CD8-positive, alpha-beta T cell (primary cell): ENCODE measurements at places on chromosomes 13 and 19.

- no peak for DNase-seq
Observed at GRCh38 chr13:75417012-75417384, 65.0 kb downstream of the TBC1D4 start.

- DNase-seq, result no peak
Observed at GRCh38 chr13:22276616-22277015, 605.7 kb downstream of the FGF9 start.

DNA sequence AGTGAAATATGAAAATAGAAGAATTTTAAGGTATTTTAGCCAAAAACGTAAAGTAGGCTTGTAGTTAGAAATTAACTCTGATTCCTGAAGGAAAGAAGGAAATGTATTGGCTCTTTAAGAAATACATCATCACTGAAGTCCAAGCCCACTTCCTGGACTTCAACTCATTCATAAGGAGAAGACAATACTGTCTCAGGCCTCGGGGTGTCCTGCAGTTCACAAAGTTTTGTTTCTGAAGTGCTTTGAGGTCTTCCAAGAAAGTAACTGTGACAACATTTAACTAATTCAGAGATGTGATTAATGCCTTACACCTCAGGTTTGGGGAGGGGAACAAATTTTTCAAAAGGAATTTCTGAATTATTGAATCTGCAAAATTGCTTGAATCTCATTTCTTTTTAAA, 65.8 kb upstream of the STARD13 start:
- DNase-seq, result no peak

DNA sequence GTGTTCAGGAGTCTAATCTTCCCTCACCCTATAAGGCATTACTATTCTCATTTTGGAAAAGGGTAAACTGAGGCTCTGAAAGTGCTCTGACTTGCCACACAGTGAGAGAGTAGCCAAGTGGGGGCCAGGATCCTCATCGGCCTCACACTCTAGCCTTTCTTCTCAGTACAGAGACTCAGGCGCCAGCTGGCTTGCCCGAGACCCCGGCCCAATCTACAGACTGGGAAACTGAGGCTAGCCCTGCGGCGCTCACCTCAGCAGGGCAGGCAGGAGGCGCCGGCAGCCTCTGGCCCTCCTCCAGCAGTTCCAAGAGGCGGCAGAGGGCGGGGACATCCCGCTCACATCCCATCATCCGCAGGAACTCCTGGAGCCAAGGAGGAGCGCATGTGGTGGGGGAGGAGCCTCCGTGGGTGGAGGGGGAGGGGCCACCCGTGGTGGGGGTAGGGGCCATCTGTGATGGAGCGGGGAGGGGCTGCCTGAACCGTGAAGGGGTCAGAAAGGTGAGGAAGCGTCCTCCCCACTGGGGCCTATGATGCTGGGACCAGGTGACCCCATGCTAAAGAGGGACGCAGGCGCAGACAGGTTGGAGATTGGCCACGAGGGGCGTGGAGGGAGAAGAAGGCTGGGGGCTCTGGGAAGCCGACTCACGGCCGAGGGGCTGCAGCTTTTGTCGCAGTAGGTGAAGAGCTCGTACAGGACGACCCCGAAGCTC, 8.7 kb upstream of the INSL3 start:
- DNase-seq, result no peak
